Right renal pelvis (tissue), 4 donors: ENCODE measurements at places on chromosomes 12 and 14.

DNA sequence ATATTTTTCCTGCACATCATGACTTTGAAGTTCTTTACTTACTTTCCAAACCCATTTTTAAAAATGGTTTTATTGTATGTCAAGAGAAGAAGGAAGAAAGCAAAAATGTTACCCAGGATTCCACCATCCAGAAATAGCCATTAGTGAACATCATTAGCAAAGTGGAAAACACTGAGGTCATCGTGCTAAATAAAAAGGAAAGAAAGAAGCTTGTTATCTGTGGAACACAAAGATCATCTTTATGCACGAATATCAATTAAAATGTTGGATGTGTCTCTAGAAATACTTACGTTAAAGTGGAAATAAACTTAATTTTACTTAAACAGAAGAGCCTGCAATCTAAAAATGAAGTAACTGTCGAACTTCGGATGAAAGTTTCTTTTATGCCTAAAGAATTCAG is 27.3 kb downstream of the SFSWAP start:
- no peak for DNase-seq

DNA sequence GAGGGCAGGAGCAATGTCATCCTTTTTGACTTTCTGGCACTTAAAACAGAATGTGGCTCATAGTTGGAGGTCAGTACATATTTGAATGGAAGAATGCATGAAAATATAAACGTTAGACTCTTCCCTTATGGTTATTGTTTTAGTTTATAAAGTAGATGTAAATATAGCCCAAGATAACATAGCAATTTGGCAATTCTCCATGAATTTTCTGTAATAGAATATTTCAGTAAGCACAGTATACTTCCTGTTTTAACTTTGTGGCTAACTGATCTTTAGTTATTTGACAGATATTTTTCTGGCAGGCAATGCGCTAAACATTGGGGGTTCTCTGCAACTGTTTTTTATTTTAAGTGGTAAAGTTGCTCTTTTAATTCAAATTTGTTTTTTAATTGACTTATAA is 763.0 kb downstream of the NRXN3 start:
- DNase-seq = no peak

DNA sequence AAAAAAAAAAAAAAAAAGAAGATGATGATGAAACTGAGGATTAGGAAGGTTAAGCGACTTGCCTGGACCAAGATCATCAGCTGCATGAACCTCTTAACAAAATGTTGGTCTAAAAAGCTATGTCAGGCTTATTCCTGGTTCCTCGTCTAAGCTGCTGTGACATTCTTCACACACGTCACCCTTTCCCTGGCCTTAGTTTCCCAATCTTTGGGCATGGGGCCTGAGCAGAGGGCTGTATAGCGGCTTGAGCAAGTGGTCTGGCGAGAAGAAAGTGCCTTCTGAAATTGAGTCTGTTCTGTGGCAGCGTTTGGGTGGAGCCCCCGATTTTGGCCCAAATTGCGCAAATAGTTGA is 58.7 kb upstream of the CCND2 start:
- no peak for DNase-seq

GRCh38 chr14:42929806-42930480 is 1323.3 kb downstream of the LRFN5 start:
- peak; percentile 43 for DNase-seq

DNA sequence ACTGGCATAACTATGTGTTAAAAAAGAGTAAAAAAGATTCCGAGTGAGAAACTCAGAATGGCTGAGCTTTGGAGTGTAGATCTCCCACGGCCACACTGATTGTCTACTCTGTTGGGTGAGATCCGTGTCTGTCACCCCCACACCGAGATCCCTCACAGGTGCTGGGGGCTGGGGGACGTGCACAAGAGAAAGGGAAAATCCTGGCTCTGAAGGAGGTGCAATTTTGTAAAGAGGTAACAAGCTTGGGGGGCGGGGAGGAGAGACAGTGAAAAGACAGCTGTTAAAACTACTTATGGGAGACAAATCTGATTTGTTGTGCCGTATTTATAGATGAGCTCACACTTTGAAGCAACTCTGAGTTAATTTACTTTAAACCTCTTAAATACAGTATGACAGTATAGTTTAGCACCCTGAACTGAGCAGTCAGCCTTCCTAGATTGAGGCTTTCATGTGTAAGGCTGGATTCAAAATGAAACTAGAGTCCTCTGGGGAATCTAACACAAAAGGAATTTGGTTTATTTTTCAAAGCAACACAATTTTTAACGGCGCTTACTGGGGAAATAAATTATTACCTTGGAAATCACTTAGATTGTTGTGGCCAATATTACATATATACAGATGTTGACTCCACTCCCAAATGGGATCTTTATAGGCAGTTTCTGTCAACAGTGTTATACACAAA is 167.4 kb upstream of the RGS6 start:
- DNase-seq = no peak

- no peak for DNase-seq
Observed at GRCh38 chr12:47202176-47202575, 122.4 kb upstream of the AMIGO2 start.

- DNase-seq = no peak
Observed at GRCh38 chr12:89742337-89743022, 33.8 kb upstream of the ATP2B1 start.

DNA sequence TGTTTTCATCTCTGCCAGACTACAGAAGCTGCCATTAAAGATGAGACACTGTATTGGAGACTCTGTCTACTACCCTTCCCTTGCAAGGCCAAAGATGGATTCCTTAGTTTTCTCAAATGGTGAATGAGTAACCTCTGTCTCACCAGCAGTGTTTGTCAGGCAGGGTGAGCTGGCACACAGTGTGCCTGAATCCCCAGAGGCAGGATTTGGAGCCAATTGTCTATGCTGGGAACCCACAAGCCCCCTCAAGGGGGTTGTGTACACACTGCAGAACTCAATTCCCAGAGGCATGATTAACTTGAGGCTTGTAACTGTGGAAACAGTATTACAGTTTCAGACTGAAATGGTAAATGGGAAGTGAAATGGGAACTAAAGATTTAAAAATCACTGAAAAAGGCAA is 136.8 kb upstream of the PTPRB start:
- no peak for DNase-seq

GRCh38 chr12:131415781-131416180 is 295.1 kb upstream of the SFSWAP start:
- DNase-seq = no peak

- DNase-seq = no peak
Observed at GRCh38 chr14:100906420-100906819, 2.9 kb upstream of the RTL1 start.

GRCh38 chr12:63420206-63420644 is 248.1 kb downstream of the DPY19L2 start:
- no peak for DNase-seq

- DNase-seq = no peak
Observed at GRCh38 chr12:1797991-1798640, 22.2 kb upstream of the LRTM2 start.

DNA sequence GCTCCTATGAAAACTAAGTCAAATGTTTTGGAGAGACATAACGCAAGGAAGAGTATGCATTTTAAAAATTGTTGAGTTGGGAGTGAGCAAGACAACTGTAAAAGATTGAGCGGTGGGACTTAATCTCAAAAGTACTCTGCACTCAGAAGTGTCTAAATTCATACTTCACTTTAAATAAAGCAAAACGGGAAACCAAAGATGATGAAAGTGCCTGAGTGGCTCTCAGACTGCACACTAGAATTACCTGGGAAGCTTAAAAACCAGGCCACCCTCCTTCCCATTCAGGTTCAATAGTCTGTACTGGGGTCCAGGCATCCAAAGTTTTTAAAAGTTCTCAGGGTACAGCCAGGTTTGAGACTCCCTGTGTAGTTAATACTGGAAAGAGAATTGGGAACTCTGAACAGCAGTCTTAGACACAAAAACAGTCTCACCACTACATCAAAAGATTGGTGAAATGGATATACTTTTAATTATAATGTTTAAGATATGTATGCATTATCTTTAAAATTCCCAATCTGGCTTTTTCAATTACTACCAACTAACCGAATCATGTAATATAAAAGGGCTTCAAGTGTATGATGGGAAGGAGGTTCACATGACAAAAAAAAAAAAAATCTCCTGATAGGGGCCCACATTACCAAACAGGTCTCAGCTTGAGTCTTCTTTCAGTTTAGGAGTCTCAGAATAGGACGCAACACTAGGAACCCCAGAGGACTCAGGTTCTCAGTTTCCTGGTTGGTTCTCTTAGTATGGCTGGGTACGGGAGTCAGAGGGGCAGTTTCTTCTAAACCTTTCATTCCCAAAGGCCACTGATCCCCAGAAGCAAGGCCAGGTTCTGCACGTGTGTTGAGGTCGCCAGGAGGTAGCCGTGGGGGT is 1.0 kb downstream of the HOMEZ start:
- DNase-seq = no peak

DNA sequence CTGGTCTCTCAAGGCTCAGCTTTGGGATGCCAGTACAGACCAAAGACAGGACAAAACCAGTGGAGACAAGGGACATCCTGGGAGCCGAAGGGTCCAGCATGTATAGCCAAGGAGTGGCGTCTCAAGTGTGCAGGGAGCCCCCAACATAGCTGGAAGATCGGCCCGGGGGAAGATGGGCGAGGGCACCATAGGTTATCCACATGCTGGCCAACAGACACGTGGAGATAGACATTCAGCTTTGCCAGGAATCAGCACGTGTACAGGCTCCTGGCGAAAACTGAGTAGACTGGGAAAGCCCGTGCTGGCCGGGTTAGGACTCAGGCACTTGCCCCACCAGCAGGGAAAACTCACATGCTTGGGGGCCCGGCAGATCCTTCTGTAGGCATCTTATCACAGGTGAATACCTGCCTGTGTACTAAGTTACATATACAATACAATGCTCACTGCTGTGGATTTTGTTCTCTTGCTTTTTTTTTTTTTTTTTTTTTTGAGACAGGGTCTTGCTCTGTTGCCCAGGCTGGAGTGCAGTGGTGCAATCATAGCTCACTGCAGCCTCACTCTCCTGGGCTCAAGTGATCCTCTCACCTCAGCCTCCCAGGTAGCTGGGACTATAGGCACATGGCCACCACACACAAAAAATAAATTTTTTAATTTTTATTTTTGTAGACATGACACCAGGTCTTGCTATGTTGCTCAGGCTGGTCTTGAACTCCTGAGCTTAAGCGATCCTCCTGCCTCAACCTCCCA is 5.6 kb upstream of the ANKRD9 start:
- no peak for DNase-seq

GRCh38 chr12:6612652-6613014 is 5.5 kb upstream of the CHD4 start:
- DNase-seq = no peak

DNA sequence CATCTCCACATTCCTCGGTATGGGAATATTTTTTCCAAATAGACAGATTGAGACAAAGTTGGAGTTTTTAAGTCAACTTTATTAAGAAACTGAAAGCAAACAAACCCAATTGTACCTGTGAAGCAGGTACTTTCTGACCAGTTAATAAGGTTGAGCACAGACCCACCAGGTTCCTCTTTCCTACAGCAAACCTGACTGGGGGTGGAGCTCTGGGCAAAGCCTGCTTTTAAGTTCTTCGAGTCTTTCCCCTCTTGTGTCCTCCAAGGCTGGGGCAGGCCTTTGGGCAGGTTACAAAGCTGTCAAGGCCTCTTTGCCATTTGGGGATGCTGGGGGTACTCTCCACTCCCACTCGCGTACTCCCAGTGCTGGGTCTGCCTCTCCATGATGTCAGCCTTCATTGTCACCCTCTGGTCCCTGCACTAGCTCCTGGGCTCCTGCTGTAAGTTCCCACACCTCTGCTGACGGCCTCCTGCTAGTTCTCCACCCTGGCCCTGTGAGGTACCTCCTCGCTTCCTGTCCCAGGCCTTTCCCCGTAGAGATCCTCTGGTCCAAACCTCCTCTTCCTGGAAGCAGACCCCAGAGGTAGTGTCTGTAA is 3.2 kb downstream of the KCNH3 start:
- DNase-seq = no peak

DNA sequence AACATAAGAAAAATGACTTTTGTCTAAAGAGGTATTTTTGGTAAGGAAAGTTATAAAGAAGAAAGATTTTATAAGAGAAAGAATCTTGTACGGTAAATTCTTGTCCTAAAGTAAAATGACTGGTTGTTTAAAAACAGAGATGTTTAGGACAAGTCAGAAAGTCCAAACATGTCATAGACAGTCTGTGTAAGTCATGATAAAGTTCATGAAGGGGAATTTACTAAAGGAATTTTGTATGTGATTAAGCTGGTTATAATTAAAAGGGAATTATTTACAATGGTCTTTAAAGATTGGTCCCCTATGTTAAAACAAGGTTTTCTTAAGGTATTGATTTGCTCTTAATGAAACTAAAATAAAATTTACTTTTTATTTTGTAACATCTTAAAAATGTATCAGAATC is 269.4 kb upstream of the CCDC196 start:
- no peak for DNase-seq

DNA sequence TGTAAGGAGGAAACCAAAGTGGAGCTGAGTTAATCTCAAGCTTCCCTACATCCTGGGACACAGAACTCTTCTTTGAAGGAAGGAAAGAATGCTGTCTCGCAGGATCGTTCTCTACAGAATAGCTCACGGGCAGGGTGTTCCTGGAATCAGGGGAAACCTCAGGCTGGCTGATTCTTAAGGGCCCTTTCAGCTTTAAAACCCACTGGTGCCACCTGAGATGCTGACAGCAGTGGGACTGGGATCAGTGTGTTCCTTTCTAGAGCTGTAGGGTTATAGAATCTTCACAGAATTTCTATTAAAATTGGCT is 47.8 kb downstream of the UBE3B start:
- no peak for DNase-seq

DNA sequence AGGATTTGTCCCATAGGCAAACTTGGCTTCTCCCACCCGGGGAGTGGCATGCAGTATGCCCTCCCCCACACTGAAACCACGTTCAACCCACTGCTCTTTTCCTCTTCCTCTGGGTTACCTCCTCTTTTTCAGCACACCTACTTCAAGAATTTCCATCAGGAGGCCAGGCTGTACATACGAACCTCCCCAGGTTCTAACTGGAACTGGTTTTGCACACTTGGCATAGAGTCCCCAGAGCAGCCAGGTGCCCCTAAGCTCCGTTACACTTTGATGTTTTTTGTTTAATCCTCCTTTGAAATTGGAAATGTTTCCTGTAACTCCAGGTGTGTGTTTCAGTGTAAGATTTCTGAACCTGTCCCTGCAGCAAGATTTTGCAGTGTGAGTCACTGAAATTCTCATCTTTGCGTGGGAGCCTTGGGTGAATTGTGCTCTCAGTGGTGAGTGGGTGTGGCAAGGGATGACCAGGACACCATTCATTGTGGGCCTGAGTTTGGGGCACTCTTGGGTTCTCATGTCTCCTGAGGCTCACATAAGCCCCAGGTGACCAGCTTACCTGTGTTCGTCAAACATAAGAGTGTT is 18.2 kb downstream of the CD9 start:
- no peak for DNase-seq

DNA sequence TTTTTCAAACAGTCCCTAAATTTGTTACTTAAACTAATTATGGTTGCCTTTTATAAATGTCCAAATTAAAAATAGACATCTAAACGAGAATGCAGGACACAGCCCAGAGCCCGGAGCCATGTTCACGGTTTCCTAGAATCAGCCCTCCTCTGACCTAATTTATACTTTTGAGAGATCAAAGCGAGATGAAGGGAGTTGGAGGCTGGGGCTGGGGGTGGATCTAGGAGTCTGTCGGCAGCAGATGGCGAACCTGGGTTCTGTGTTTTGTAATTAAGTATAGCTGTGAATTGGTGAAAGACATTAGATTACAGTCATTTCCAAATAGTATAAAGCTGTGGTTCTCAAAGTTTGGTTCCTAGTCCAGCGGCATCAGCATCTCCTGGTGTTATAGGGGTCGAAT is 210.1 kb downstream of the SLC41A2 start:
- no peak for DNase-seq
